A549 treated with dexamethasone at 1 μM for 4 hours (cell line): ENCODE measurements at places on chromosomes 5 and 9. TPM values are rescaled to one million over a fixed set of nuclear protein-coding genes. Genes with fewer than 3 reads are reported as not detected.

The ORM1 gene
- 0.11 TPM in 1 of 5 replicates, not detected in the others for total RNA-seq

The CMYA5 gene
- 0.08 to 0.28 TPM (median 0.09 TPM) in 5 replicates for total RNA-seq

The C9orf50 gene
- total RNA-seq: 0.08 to 0.18 TPM in 2 of 5 replicates, not detected in the others

The FAM78A gene
- total RNA-seq: 0.18 to 0.59 TPM (median 0.47 TPM) in 5 replicates

The SH2D3C gene
- total RNA-seq: 0.06 to 0.13 TPM (median 0.06 TPM) in 3 of 5 replicates, not detected in the others

The TGFBR1 gene
- total RNA-seq: 50.6 to 105 TPM (median 90.6 TPM) in 5 replicates

The SPTAN1 gene
- 115 to 167 TPM (median 164 TPM) in 5 replicates for total RNA-seq

The IL33 gene
- total RNA-seq: 0.11 to 0.48 TPM (median 0.27 TPM) in 5 replicates

The PCDHGA11 gene
- 0.02 to 0.03 TPM in 2 of 5 replicates, not detected in the others for total RNA-seq

The ADAMTS13 gene
- 0.30 to 0.49 TPM (median 0.40 TPM) in 5 replicates for total RNA-seq

The ADAMTS6 gene
- 0.01 to 0.15 TPM (median 0.04 TPM) in 5 replicates for total RNA-seq

The CENPK gene
- 25.9 to 31.7 TPM (median 28.4 TPM) in 5 replicates for total RNA-seq

The TRIO gene
- total RNA-seq: 86.9 to 107 TPM (median 89.6 TPM) in 5 replicates

The SCGB3A2 gene
- total RNA-seq: not detected in 5 replicates

The MCC gene
- total RNA-seq: 0.12 to 0.38 TPM (median 0.26 TPM) in 5 replicates

The IL3 gene
- not detected in 5 replicates for total RNA-seq

The SLC27A4 gene
- 30.9 to 49.0 TPM (median 46.0 TPM) in 5 replicates for total RNA-seq

The TNPO1 gene
- 121 to 158 TPM (median 136 TPM) in 5 replicates for total RNA-seq

The SPATA6L gene
- total RNA-seq: 0.98 to 1.9 TPM (median 1.6 TPM) in 5 replicates

The AHRR gene
- 3.8 to 5.5 TPM (median 5.4 TPM) in 5 replicates for total RNA-seq

The GARIN3 gene
- not detected in 5 replicates for total RNA-seq

The KLF9 gene
- 3.5 to 5.7 TPM (median 5.2 TPM) in 5 replicates for total RNA-seq

The EFNA5 gene
- 14.7 to 30.2 TPM (median 27.7 TPM) in 5 replicates for total RNA-seq

The ADAMTS2 gene
- 0.08 to 0.28 TPM (median 0.09 TPM) in 5 replicates for total RNA-seq

The SELENOP gene
- 0.13 to 0.34 TPM (median 0.21 TPM) in 5 replicates for total RNA-seq

The UBLCP1 gene
- 32.4 to 37.3 TPM (median 33.3 TPM) in 5 replicates for total RNA-seq

The CDC25C gene
- total RNA-seq: 9.0 to 11.0 TPM (median 9.7 TPM) in 5 replicates

The ZNF608 gene
- total RNA-seq: 0.85 to 1.3 TPM (median 1.2 TPM) in 5 replicates

The TYRP1 gene
- total RNA-seq: not detected in 5 replicates

The DDX4 gene
- total RNA-seq: 0.05 to 0.08 TPM in 2 of 5 replicates, not detected in the others
